ENCODE measurements at places on chromosomes 12 and 14. TPM values are rescaled to one million over a fixed set of nuclear protein-coding genes. Genes with fewer than 3 reads are reported as not detected.

DNA sequence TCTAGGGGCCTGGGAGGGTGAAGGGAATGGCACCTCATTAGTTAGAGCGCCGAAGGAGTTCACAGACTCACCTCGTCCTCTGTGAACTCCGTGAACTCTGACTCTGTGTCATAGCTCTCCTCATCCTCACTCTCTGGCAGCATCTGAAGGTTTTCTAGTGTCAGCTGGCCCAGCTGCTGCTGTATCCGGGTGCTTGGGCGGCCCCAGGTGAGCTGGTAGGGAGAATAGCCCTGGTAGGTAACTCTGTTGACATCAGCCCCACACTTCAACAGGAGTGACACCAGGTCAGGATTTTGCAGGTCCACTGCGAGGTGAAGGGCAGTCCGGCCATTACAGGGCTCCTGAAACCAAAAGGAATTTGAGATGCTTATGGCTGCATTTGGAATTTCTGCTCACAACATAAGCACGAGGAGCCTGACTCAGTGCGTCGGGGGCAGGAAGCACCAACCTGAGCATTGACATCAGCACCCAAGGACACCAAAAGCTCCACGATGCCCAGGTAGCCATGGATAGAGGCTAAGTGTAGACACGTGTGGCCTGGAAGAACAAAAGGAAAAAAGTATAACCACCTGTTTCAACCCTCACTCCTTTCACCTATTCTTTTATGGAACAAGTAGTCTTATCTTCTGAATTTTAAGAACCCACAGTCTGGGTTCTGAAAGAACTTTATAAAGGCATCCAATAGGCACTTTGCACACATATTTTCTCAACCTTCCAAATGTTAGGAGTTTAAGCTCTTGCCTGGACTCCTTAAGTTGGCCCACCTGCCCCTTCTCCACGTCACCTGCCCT, 2.0 kb downstream of the NFKBIA start:
- no peak for DNase-seq

DNA sequence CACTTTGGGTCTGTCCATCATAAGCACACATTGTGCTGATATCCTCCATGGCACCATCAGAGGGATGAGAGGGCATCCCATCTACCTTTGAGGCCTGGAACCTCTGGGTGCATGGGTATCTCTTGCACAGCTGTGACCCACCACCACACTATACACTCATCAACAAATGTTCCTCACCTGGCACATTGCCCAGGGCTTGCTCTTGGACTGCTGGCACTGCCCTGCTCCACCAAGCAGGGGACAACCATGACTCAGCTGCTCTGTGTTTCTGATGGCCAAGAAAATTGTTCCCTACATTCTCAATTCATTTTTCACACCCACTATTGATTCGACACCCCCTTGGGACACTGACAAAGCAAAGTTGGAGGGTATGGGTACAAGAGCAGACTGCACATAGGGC, 155.5 kb downstream of the PTPRO start:
- no peak for DNase-seq

GRCh38 chr14:21088687-21089086, 9.8 kb downstream of the ZNF219 start:
- DNase-seq = no peak

DNA sequence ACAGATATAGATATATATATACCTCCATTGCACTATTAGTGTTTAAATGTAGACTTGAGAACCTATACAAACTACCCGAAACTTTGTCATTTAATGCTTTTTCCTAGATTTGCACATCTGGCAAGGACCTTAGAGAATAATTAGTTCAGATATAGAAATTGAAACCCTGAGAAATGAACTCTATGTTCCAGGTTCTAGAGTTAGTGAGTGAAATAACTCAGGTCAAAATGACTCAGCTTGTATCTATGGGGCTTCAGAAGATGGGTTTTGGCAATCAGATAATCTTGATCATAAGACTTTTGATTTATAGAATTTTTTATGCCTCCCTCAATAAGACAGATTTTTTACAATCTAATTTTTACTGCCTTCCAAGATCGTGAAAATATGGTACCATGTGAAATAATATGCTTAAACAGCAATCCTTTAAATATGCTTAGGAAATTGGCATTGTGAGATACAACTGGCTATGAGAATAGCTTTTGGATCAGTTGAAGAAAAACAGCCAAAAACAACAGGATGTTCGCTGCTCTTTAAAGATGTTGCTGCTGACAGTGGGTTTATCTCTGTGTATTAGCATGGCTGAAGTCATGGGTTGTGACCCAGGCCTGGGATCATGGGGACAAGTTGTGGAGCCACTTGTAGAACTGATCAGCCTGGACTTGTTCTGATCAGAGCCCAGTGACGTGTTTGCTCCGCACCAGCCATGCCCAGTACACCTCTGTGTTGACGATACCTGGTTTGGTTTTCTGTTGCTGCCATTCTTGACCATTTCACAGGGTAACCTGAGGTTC, 63.6 kb downstream of the TTLL5 start:
- DNase-seq = no peak

DNA sequence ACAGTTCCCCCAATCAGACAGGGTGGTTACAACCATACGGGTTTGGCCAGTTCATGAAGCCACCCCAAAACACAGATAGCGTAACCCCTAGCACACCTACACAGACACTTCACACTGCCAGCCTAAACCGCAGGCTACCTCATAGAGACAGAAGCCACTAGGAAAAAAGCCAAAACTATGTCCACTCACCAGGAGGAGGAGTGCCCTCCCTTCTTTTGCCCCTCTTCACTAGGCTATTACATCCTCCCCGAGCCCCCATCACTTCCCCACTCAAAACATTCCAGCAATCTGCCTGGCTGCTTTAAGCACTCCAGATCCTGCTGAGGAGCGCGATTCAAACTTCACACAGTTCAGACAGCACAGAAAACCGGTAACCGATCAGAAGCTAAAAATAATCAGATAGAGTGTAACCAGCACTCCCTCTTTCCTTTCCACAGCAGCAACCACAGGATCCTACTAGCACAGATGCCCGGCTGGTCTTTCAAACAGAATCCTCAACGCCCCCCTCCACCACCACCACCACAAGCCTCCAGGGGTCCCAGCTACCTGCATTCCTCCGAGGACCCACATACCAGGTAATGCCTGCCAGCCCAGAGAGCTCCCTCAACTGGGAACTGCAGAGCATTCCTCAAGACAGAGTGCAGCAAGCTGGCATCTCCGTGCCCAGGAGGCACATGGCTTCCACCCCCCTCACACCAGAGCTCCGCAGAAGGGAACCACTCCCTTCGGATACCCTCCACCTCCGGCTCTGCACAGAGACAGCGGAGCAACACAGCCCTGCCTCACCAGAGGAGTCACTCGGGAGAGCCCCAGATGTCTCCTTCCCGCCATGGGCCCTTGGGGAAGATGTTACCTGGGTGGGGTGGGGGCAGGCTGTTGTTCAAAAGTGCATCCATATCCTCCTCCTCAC, 1.5 kb downstream of the CHD4 start:
- DNase-seq = no peak

- DNase-seq = peak; percentile 75
Measured at GRCh38 chr12:89225808-89226411, 126.4 kb downstream of the DUSP6 start.

DNA sequence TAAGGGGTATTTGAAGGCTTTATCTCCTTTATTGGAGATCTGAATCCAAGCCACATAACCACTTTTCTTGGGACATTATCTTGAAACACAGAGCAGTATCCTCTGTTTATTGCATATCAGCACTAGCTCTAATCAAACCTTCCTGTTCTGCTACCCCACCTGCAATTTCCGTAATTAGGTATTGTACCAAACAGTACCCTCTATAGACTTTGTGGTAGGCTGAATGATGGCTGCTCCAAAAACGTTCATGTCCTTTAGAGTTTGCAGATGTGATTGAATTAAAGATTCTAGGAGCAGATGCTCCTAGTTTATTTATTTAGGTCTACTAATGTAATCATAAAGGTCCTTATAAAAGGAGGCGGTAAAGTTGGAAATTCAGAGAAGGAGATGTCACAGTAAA, 573.0 kb upstream of the ATXN7L3B start:
- DNase-seq = no peak

GRCh38 chr12:80374615-80375014, 69.4 kb upstream of the PTPRQ start:
- no peak for DNase-seq

GRCh38 chr14:105220699-105221597, 27.4 kb upstream of the BTBD6 start:
- no peak for DNase-seq

- DNase-seq = no peak
Measured at GRCh38 chr12:122449317-122449716, 26.8 kb upstream of the CLIP1 start.

DNA sequence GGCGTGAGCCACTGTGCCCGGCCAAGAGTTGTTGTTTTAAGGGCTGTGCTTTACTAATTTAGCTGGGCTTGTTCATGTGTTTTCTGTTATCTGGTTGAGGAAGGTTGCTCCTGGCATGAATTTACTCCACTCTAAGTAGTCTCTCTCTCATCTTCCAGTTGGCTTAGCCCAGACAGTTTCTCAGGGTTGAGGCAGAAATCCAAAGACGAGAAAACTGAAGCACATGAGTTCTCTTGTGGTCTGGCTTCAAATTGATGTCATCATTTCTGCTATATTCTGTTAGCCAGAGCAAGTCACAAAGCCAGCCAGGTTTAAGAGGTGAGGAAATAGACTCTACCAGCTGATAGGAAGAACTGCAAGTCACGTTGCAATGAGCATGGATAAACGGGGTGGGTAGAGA, 57.9 kb downstream of the E2F7 start:
- no peak for DNase-seq

- no peak for DNase-seq
Measured at GRCh38 chr14:84343656-84344055, 1186.3 kb upstream of the FLRT2 start.

- no peak for DNase-seq
Measured at GRCh38 chr12:76402259-76402658, 54.0 kb upstream of the BBS10 start.

GRCh38 chr12:75000120-75000519, 209.5 kb downstream of the KCNC2 start:
- no peak for DNase-seq

GRCh38 chr14:97706819-97707218, 909.6 kb downstream of the VRK1 start:
- no peak for DNase-seq

GRCh38 chr12:120944645-120945217, 33.6 kb upstream of the HNF1A start:
- DNase-seq = peak; percentile 60

DNA sequence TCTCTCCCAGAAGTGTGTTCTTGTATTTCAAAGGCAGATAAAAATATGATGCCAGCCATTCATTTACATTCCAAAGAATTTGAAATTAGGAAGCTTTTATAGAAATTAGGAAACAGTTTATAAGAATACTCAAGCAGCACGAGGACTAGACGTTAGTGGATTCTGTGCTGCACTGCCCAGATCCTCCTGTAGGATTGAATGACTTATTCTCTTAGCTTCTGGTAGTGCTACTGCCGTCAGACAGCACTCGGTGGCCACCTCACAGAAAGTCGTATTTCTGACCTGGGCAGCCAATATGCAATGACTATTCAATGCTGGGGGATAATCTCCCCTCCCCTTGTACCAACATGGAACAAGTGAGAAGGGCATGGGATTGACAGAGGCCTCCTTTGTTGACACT, 326.4 kb downstream of the RPL10L start:
- no peak for DNase-seq

- no peak for DNase-seq
Measured at GRCh38 chr14:95527387-95528002, 7.4 kb upstream of the GLRX5 start.

DNA sequence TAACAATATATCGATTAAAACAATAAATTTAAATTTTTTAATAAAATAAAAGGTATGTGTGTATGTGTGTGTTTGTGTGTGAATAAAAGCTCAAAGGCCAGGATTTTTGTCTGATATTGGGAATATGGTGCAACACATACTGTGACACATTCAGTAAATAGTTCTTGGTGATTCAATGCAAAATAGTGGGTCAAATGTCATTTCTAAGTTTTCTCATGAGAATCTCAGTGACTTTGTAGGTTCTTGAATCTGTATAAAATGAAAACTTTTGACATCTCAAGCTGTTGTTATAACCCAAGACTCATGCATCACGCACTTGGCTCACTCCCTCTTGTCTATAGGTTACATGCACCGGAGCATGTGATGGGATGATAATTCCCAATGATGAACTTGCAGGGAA, 16.2 kb upstream of the MED6 start:
- no peak for DNase-seq

DNA sequence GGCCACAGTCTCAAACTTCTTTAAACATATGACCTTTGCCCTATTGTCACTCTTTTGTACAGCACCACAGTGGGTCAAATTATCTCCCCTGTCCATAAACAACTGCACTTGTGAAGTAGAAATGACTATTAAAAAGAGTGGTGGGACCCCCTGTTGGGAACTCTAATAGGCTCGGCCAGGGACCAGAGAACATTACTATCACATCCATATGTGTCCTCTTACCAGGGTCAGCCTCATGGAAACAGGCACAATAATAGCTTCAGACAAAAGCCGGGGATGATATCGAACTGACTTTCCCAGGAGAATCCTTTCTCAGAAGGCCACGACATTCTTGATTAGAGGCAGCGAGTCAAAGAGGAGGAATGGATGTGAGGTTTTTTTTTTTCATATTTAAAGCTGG, 96.6 kb downstream of the NKX2-1 start:
- DNase-seq = no peak

GRCh38 chr12:15846887-15847286, 35.3 kb upstream of the STRAP start:
- no peak for DNase-seq

DNA sequence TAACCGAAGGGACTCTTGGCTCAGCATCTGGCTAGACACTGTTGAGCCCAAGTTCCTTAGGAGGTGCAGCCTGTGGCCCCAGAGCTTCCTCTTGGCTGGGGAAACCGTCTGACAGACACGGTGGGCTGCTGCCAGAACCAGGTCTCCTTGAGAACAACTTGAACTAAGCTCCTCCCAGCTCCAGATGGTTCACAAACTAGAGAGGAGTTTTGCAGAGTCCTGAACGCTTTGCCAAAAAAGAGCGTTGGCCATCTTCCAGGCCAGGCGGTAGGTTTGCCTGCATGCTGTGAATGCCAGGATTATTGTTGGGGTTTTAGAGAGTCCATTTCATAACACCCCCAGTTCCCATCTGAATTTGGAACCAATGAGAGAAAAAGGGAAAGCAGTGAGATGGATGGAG, 399.8 kb downstream of the RGS6 start:
- DNase-seq = no peak

- DNase-seq = no peak
Measured at GRCh38 chr14:64598404-64598803, 48.6 kb downstream of the PPP1R36 start.

KRT83 gene
- 0.59 TPM for total RNA-seq

TAS2R31 gene
- total RNA-seq = 8.2 TPM

ANKRD52 gene
- total RNA-seq = 12.8 TPM

GMFB gene
- total RNA-seq = 43.3 TPM

LDHB gene
- 235 TPM for total RNA-seq

TMEM52B gene
- total RNA-seq = not detected

TMEM63C gene
- total RNA-seq = 0.16 TPM

EXOC3L4 gene
- total RNA-seq = 1.0 TPM

INHBC gene
- not detected for total RNA-seq

RNASE1 gene
- 1,186 TPM for total RNA-seq

IL31 gene
- total RNA-seq = not detected

MYH7 gene
- not detected for total RNA-seq

PACS2 gene
- total RNA-seq = 67.8 TPM
